ENCODE measurements at places on chromosomes 6 and 20.

DNA sequence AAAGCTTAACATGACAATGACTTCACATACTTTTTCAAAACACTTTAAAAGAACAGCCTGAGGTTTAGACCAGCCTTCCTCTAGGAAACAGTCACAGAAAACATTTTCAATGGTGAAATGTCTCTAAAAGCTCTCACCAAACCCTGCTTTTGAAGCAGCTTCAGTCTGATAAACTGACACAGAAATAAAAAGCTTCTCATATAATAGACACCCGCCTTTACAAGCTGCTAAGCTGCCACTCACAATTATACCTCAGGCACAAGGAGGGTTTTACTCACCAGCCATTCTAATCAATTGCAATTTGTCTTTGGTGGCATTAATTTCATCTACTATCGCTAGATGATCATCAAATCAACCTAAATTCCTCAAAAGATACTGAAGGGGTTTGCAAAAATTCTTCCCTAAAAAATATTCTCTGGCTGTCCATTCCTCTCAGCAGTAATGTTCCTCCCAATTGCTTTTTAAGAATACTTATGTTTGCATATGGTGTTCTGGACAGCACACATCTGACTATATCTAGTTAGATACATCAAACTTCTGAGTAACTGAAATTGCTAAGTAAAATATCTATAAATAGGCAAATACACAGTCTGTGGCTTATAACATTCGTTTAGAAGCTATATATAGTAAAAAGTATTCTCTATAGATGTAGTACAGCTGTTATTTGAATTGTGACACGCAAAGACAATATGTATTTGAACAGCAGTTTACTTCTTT, 29.4 kb downstream of the KIF13A start:
- no peak for DNase-seq

DNA sequence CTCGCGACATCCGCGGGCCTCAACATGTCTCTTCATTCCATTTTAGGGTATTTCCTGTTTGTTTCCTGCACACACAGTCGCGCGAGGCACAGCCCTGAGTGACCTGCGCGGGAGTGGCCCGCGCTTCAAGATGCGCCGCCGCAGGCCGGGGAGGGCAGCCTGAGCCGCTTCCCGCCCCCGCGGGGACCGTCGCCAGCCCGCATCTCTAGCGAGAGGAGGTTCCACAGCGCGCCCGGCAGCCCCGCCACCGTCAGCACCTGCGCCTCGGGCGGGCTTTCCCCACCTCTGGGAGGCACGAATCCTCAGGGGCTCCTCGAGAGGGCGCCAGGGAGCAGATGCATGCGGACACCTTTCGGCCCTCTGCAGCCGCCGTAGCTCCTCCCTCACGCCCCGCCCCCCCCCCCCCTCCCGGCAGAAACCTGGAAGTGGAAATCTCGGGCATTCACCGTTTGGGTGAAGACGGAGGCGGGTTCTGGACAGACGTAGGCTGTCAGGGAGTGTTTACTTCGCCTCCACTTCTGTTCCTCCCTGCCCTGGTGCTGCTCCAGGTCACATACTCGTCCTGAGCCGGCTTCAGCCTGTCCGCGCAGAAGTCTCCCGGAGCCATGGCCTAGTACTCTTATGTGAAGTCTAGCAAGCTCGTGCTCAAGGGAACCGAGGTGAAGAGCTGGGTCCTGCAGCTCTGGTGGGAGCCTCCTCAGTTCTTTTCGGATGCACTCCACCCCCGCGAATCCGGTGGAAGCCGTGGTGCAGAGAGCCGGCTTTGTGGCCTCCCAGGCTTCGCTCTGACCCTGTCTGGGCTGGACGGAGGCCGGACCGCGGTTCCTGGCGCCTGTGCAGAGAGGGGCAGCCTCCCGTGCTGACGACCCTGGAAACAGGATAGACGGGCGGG, 880.5 kb upstream of the DEFB115 start:
- DNase-seq = peak; percentile 92

GRCh38 chr6:126170433-126170832, 169.5 kb upstream of the CENPW start:
- no peak for DNase-seq

GRCh38 chr6:137743493-137743892, 123.6 kb upstream of the TNFAIP3 start:
- DNase-seq = no peak

DNA sequence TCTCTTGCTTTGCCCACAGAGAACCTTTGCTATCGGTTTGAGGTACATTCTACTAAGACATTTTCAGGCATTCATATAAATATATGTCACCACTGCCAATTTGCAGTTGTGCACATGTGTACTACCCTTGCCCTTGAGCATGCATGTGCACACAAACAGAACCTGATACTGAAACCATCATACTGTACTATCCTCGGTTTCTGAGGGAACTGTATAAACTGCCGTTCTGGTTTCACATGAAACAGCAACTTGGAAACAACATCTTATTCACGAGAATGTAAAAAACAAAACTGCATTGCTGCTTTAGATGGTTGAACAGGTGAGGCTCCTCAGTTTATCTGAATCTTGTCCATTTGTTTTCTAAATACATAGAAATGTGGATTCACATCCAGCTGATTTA, 151.2 kb upstream of the TMEM170B start:
- DNase-seq = no peak

DNA sequence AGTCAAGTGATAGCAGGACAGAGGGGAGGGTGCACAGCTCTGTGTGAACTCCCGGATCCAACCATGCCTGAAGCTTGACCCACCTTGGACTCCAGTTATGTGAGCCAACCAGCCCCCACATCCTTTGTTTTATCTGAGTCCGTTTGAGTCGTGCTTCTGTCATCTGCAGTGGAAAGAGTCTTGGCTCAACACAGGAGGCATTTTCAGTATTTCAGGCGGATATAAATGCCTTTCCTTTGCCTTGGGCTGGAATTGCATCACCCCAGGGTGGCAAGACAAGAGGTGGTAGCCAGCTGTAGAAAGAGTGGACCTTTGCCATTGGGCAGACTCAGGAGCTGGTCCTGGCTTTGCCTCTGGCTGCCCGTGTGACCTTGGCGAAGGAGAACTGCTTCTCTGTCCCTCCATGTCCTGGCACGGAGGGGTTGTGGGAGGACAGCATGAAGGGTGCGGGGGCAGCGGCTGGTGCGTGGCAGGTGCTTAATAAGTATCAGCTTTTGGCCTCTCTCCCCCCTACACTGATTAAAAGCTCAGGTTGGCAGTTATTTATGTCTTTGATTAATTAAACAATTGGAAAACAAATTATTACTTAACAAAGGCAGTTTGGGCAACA, 42.6 kb upstream of the APCDD1L start:
- DNase-seq = no peak

GRCh38 chr20:62902926-62903615, 23.2 kb downstream of the DIDO1 start:
- DNase-seq = peak; percentile 17

- no peak for DNase-seq
These were observed 49.5 kb downstream of the HDAC2 start for GRCh38 chr6:113921299-113921904.

DNA sequence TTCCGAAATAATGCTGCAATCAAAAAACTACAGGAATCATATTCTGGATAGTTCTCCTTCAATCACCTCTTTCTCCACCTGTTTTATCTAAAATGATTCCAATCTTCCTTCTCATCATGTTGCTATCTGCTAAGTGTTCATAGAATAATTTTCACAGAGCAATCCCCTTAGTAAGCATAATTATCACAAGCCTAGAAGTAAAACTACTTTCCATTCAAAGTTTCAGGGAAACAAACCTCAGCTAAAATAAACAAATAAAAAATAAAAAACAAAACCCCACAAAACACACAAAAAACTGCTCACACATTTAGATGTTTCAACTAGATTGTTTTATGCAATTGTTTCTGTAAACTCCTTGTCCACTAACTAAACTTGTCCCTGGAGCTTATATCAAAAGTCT, 291.2 kb downstream of the PHACTR1 start:
- DNase-seq = no peak

DNA sequence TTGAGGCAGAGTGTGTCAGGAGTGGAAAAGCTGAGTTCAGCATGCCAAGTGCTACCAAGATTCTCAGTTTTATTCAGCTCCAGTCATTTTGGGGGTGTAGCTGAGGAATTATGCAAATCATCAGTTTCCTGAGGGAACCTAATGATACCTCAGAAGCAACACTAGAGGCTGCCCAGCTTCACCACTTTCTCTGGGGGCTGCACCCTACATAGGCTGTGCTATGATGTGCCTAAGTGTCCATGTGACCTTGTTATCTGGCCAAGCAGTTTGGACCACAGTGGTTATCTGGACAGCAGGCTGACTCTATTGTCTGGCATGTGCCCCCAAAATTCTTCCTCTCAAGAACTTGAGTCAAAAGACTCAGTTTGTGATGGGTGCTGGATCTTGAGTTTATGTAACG, 374.6 kb upstream of the SYNCRIP start:
- DNase-seq = no peak

GRCh38 chr20:32535953-32536823, 48.9 kb downstream of the NOL4L start:
- DNase-seq = peak; percentile 69

GRCh38 chr6:46138281-46138680, 8.5 kb downstream of the ENPP4 start:
- DNase-seq = no peak

- no peak for DNase-seq
These were observed 6.1 kb upstream of the PPIL4 start for GRCh38 chr6:149551920-149552319.

DNA sequence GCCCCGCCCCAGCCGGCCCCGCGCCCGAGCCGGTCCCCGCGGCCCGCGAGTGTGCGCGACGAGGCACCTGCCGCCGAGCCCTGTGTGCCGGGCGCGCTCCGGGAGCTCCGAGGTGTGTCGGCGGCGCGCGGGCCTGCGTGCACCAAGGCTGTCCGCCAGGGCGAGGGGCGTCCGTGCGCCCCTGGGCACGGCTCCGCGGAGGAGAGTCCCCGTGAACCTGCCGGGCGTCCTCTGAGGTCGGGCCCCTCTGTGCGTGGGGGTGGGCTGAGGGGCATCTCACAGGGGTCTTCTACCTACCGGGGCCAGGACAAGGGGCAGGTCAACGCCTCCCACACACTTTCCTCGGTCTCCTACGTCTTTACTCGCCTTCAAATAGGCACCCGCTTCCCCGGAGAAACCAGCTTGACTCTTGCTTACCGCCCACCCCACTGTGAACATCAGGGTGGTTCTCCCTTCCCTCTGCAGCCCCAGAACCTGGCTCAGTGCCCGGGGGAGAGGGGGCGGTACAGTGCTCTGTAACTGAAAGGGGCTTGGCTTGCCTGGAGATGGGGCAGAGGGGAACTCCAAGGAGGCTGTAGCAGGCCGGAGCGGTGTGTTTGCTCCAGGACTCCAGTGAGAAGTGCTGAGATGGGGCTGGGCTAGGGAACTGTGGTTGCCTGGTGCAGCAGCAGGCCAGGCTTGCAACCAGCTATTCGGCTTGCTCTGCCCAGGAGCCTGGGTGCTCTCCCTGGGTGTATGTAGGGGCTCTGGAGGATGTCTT, at the start of gene SAMD10:
Gene SAMD10 (minus strand): TSS at position 86 of the 760 bp plus-strand sequence. CDS start 175 bp downstream, outside the sequence.
- DNase-seq = peak; percentile 92

DNA sequence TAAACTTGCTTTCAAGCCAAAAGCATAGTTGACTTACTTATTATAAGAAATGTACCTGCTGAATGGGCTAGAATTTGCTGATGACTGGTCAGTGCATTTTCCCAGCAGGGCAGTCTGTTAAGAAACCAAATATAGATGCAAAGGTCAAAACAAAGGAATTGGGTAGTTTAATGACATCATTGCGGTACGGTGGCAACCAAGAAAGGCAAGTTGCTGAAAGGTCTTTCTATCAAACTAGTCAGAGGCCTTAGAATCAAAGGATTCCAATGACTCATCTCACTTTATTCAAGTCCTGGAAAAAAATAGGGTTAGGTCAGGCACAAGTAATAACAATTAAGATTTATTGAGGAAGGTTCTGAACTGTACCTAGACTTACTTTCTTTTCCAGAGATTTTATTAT, 76.4 kb downstream of the KIZ start:
- no peak for DNase-seq

DNA sequence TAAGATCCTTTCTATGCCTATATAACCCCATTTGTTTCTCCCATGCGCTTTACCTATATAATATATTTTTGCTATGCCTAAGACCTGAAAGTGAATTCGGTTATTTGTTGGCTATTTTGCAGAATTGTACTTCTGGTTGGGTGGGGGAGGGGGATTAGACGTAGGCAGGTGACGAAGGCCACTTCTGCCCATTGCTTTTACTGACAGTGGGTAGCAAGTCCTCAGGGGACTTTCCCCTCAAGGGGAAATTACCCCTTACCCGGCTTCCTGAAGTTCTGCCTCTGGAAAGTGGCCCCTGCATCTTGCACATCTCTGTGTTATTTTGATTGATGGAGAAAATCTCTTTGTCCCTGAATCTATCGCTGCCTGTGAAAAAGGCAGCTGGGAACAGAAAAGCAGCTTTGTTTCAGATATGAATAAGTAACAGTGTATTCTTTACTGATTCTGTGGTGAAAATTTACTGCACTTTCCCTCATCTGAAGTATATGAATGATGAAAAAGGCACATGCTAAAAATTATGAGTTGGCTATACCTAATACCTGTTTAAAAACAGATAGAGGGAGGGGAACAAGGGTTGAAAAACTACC, 133.9 kb downstream of the UTRN start:
- DNase-seq = no peak

GRCh38 chr6:52483671-52484003, 63.5 kb downstream of the EFHC1 start:
- DNase-seq = no peak

GRCh38 chr20:41617059-41617901, 897 bp downstream of the CHD6 start:
- DNase-seq = peak; percentile 25

GRCh38 chr6:44730771-44731391, 343.4 kb downstream of the CDC5L start:
- no peak for DNase-seq

DNA sequence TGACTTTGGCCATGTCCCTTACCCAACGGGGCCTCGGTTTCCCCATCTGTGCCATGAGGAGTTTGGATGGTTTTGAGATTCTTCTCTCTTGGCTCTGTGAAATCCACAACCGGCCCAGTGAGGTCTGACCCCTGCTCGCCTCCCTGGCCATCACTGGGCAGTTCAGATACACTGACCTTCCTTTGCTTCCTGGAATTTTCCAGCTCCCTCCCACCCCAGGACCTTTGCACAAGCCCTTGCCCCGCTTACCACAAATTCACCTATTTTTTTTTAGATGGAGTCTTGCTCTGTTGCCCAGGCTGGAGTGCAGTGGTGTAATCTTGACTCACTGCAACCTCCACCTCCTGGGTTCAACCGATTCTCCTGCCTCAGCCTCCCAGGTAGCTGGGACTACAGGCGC, 12.6 kb upstream of the NOL4L start:
- no peak for DNase-seq

DNA sequence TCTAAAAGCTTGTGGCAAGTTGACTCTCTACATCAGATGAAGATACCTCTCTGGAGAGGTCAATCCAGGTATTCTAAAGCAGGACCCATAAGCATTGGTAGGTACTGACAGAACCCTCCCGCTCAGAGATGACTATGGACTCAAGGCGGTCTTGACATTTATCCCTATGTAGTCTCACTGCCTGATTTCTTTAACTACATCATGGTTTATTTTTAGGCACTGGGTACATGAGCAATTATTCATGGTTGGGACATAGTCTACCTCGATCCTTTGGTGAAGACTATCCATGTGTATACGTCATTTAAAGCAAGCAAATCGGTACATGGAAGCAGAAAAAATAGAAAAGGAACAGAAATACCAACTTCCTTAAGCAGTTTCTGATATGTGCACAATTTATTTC, 136.2 kb upstream of the TAB2 start:
- no peak for DNase-seq
